NAMALWA (cell line): ENCODE measurements at places on chromosomes 16 and 17.

- DNase-seq = no peak
These were observed 16.7 kb downstream of the IL34 start for GRCh38 chr16:70662991-70663523.

DNA sequence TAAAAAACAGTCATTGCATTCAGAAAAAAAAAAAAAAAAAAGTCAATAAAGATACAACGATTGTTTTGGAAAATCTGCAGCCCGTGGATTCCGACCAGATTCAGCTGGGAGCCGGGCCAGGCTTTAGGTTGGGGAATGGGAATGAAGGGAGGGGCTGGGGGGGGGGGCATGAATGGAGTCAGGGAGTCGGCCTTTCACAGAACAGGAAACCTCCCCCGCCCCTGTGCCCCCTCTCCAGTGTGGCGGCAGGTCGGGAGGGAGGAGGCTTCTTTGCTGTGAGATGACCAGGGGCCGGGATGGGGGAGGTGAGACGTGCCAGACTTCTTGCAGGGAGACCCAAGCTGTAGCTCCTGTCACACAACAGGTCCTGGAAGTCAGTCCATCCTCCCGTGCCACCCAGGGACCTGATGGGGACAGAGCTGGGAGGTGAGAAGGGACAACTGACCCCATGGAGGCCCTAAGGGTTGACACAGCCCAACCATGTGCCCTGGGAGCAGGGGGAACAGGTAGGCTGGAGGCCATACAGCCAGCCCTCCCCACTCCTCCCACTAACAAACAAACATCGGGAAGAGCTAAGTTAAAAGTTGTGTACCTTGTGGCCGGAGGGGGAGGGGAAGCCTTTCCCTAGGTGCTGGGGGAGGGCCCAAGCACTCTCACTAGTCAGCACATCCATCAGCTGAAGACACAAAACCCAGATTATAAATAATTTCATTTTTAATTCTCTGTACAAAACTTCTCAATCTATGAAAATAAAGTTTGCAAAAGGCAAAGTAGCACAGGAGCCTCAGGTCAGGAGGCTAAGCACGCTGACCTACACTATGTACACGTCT is 25.2 kb downstream of the SREBF1 start:
- no peak for DNase-seq

GRCh38 chr16:55146966-55147365 is 177.0 kb upstream of the IRX6 start:
- no peak for DNase-seq

DNA sequence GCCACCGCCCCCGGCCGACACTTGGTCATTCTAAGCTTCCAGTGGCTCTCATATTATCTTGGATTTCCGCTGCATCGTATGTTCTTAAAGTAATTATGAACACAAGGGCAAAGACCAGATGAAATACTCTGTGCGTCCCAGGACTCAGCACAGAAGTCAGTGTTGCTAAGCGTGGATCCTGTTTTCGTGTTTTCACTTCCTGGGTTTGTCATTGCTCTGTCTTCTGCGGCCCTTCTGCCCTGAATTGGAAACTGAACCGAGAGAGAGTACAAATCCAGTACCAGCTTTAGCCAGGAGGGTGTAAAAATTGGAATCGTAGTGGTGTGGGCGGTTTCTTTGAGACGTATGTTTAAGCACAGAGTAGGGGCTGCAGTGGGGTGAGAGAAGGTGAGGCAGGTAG is 32.7 kb downstream of the DBNDD1 start:
- DNase-seq = no peak

DNA sequence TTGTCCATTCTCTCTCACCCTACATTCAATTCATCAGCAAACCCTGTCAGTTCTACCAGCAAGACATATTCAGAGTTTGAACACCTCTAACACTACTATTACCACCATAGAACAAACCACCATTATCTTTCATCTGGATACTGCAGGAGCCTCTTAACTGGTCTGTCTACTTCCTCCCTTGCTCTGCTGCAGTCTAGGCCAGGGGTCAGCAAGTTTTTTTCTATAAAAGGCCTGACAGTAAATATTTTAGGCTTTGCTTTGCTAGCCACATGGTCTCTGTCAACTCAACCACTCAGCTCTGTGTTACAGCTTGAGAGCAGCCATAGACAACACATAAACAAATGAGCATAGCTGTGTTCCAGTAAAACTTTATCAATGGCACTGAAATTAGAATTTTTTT is 13.8 kb downstream of the KCTD19 start:
- DNase-seq = no peak

DNA sequence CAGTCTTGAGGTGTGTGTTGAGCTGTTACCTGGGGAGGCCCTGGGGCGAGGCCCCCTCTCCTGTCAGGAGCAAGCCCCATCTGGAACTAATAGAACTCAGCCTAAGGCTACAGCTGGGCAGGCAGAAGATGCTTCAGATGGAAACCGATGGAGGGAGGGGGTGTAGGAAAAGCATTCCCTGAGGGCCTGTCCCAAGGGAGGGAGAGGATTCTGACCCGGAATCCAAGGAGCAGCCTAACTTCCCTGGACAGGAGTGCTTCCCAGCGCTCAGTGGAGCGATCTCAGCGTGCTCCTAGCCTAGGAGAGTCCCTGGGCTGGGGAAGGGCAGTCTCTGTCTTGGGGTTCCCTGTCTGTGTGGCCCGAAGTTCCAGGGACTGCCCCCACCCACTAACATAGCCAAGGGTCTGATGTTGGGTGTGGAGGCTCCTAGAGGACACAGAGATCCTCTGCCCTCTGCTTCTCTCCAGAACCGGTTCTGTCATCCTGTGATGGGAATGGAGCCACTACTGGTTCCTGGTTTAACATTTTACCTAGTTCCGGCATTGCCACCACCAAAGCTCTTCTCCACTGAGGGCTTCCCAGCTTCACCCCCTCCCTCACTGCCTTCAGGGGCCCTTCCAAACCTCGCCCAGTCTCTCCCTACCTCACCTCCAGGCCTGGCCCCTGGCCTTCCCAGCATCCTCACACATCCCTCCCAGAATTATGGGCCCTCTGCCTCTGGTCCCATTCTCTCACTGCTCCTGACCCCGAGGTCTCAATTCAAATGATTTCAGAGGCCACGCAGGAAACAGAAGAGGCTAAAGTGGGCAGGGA is 58.7 kb downstream of the RTN4RL1 start:
- DNase-seq = no peak
